ENCODE measurements at places on chromosomes 5 and 9. TPM values are rescaled to one million over a fixed set of nuclear protein-coding genes. Genes with fewer than 3 reads are reported as not detected.

DNA sequence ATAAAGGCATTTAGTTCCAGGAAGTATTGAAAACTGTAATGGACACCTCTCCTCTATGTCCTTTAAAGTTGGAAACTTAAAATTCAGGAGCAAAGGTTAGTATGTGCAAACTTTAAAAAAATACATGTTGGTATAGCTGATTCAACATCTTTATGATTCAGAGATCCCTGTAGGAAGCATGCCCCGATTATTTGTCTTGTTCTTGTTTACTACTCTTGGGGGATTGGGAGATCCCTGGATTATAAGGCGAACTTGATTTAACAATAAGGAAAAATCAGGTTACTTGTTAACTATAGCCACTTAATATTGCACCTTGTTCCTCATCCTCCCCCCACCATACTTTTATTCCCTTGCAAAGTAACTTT lies 1.7 kb downstream of the F2RL1 start:
- no peak for DNase-seq

GRCh38 chr9:121237916-121238315 lies 30.0 kb upstream of the GSN start:
- no peak for DNase-seq

- DNase-seq = no peak
These were observed 2.2 kb downstream of the LRRC8A start for GRCh38 chr9:128884164-128884563.

DNA sequence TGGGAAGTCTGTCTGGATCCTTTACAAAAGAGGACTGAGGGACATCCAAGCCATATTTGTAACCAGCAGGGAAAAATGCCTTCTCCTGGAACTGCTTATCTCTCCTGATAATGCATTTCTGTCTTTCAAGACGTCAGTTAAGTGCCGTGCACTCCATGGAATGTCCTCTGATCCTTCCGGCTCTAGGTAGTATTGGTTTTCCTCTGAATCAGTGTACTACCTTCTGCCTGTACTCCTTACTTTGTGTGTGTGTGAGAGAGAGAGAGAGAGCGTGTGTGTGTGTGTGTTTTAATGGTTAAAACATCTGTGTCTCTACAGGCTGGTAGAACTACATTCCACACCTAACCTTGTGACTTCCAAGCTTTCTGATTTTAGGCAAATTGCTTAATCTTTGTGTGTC lies 89.9 kb downstream of the PIP5K1B start:
- no peak for DNase-seq

DNA sequence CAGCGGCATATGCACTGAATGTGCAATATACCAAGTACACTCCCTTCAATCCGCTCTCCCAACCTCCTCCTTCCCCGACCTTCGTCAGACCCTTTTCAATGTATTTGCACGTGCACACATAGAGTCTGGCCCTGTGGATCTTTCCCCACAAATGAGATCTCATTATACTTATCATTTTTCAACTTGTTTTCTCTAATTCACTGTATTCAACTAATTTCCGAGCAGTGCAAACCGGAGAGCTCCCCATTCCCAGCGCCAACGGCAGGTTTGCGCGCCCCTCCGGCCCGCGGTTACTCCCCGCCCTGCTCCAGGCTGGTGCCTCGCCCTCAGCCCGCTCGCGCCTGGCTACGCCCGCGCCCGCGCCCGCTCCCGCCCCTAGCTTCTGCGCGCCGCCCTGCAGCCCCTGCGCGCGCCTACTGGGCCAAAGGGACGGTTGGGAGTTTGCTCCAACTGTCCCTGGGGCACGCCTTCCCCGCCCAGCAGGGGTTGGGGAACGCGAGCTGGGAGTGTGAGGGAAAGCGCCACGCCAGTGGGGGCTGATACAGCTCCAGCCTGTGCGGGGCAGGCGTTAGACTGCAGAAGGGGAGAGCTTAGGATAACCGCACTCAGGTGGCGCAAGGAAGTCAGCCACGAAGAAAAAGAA lies 3.3 kb upstream of the CDC20B start:
- DNase-seq = no peak

DNA sequence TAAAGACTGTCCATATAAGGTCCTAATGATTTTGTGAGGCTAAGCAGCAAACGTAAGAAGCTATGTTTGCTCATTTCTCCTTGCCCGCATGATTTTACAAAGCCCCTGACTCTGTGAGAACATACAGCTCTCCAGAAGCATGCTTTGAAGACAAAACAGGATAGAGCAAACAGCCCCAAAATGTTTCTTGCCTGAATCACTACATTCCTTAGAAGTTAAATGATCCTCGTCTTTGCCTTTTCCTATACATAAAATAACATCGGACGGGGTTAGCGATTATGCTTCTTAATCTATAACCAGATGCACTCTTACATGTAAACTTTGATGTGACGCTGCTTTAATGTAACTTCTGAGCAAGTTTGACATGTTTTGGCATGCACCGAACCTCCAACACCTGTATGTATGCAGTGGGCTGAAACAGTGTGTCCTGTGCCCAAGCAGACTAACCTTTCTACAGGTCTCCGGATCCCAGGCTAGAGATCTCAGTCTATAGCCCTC lies 353.7 kb downstream of the CETN3 start:
- DNase-seq = peak; percentile 53

The CCL27 gene
- not detected for total RNA-seq

The SRD5A1 gene
- total RNA-seq = 37.4 TPM

The PCDHGC5 gene
- 0.89 TPM for total RNA-seq

The RPL37 gene
- total RNA-seq = 219 TPM

All from kidney epithelial cell (primary cell).